ENCODE measurements at places on chromosomes 7 and 10.

- DNase-seq: no peak
Observed at GRCh38 chr10:75611172-75611992, 180.0 kb downstream of the LRMDA start.

DNA sequence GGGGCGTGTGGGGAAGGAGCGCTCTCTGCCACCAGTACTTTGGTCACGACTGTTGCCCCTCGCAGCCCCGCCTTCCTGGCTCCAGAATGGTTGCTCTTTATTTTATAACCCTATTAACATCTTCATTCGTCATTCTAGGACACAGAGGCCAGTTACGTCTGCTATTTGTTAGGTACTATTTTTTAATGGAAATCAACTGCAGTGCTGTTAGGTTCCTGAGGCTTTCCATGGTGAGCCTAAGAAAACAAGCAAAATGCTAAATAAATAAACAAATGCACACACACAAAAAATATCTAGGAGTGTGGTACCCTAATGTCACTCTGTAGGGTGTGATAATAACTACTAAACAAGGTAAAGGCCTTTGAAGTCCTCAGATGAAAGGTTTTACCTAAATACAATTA, 71.1 kb downstream of the SLC37A3 start:
- no peak for DNase-seq

- DNase-seq: no peak
Observed at GRCh38 chr10:43110338-43111071, 27.7 kb upstream of the CSGALNACT2 start.

DNA sequence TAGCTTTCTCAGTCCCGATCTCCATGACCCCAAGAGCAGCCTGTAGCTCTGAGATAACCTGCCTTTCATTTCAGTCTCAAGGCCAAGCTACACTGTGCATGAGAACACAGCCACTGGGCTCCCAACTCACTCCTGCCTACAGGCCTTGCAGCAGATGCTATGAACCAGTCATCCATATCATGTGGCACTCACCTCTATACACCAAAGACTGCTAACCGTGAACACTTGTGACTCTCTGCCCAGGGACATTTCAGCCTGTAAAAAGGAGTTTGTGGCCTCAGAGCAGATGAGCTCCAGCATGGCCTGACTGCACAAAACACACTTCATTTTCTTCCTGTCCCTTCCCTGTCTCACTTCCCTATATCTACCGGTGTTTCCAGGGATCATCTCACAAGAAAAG, 56.9 kb upstream of the NPY start:
- DNase-seq: no peak

DNA sequence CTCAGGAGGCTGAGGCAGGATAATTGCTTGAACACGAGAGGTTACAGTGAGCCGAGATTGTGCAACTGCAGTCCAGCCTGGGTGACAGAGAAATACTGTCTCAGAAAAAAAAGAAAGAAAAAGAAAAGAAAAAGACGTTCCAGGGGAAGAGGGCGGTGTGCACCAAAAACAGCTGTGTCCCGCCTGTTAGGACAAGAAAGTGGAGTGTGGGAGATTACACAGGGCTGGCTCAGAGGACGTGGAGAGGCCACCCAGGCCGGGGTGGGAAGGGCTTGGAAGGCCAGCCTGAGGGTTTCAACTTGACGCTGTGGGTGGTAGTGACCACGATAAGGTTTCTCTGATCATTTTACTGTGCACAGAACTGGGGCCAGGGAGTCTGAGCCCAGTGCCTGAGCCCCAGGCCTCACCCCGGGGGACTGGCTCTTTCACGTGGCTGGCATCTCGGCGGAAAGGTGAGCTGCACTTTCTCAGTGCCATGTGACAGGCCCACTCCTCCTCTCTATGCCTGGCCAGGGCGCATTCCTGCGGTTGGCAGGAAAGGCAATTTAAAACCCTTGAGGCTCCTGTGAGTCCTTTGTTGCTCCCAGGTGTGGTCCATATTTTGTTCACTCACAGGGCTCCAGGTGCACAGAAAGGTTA, 13.9 kb downstream of the RHBDD2 start:
- DNase-seq: no peak

GRCh38 chr7:25963733-25964132, 188.3 kb upstream of the NFE2L3 start:
- DNase-seq: no peak

DNA sequence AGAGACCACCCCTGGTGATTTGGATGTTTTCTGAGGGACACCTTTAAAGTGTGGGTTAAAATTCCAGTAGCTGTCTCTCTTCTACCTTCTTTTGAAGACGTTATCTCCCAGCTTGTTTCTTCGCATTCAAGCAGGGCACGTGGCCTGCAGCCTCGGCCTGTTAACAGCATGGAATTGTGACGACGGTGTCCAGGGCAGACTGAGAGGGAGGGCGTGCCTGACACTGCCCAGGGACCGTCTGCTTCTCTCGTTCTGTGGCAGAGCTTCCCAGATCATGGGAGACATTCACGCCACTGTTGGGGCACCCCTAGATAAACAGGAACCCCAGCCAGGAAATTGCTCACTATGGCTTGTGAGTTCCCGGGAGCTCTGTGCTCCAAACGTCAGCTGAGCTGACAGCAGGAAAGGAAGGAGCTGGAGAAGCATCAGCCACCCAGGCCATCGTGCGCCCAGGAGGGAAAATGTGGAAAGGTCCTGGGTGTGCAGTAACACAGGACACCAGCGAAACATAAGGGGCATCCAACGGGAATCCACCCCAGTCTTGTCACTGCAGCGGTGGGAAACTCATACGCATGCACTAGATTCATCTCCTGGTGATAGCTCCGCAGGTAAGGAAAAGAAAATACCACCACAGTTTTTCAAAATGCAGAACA, 41.1 kb upstream of the RBM33 start:
- DNase-seq: no peak

DNA sequence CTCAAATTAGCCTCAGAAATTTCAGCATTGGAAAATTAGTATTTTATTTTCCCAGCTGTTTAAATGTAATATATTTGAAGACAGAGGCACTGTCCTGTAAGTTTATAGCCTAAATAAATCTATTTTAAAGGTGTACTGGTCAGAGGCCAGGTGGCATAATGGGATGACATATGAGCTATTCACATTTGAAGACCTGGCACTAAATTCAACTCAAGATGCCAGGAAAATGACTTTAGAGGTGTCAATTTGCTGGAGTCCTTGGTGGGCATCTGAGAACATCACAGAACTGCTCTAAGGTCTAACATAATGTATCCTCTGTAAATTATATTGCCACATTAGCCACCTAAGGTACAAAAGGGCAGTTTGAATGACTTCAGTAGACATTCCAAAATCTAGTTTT, 348.9 kb upstream of the BMPER start:
- DNase-seq: no peak

DNA sequence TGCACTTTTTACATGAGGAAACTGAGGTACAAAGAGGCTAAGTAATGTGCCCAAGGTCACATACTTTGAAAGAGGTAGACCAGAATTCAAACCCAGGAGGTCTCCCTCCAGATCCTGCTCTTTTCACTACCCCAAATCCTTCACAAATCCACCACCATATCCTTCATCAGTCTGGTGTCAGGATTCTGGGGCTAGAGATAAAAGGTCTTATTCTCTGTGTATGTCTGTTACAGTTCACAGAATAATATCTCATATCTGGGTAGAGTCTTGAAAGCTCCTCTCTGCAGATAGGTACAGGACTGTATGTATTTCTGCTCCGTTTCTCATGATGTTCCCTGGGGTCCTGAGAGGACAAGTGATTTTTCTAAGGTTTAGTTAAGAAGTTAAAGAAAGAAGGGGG, 4.9 kb downstream of the PIK3CG start:
- no peak for DNase-seq

DNA sequence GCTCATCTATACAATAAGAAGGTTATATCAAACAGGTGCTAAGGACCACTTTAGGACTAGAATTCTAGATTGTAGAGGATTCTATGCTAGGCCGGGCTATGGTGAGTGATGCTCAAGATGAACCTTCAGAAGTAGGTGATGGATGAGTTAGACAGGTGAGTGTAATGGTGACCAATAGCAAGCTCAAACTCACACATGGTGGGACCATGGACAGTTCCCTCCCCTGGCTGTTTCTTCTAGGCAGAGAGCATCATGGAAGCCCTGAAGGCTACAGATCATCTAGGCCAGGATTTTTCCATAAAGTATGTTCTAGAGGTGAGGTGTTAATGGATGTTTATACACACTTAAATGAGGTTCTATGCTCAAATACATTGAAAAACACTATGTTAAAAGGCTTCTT, 162.2 kb upstream of the WDR11 start:
- DNase-seq: no peak

- DNase-seq: no peak
Observed at GRCh38 chr10:69787681-69788080, 14.0 kb upstream of the COL13A1 start.

- DNase-seq: no peak
Observed at GRCh38 chr10:124672181-124672638, 72.0 kb downstream of the FAM53B start.

DNA sequence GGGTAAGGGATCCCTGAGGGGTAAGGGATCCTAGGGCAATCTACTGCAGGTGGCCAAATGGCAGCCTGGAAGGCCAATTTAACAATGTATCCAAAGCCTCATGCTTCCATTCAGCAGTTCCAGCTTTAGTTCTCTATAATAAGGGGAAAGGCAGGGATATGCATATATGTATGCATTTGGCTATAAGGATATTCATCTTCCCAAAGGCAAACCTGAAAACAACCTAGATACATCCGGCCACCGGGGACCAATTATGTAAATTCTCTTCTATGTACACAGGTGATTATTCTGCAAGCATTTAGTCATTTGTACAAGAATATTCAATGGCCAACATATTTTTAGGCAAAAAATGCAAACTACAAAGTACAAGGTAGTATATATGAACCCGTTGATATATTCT, 26.7 kb downstream of the PSAP start:
- no peak for DNase-seq

- DNase-seq: no peak
Observed at GRCh38 chr10:124225467-124226270, 132.3 kb upstream of the CHST15 start.

- no peak for DNase-seq
Observed at GRCh38 chr10:85621562-85621961, 745.0 kb downstream of the GRID1 start.

DNA sequence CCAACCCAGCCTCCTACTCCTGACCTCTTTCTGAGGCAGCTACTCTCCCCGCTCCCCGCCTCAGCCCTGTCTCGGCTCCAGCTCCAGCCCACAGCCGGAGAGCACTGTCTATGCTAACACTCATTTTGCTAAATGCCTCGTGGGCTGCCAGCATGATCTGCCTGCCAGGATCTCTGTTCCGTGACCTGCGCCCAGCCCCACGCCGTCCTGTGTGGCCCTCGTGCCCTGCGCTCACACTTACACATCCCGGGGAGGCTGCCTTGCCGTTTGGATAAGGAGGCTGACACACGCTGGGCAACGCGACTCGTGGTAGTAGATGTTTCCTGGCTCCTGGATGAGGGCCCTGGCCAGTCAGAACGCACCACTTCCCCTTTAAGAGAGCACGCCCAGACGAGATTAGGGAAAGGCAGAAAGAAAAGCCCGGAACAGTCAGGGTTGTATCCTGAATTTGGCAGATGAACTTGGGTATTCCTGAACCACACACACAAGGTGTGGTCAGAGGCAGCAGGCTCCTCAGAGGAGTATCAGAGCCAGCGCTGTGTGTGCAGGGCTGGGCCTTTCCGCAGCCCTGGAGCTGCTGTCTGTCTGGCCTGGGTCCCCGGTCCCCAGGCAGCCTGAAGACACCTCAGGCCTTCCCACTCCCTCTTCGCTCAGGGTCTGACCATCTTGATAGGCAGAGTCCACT, 97.7 kb upstream of the EFCAB10 start:
- DNase-seq: no peak

GRCh38 chr7:146414937-146415336, 298.3 kb downstream of the CNTNAP2 start:
- DNase-seq: no peak
